ENCODE measurements at places on chromosomes 3 and 15. TPM values are rescaled to one million over a fixed set of nuclear protein-coding genes. Genes with fewer than 3 reads are reported as not detected.

The P2RY14 gene
- not detected for total RNA-seq

The CD47 gene
- total RNA-seq, result 62.4 TPM

DNA sequence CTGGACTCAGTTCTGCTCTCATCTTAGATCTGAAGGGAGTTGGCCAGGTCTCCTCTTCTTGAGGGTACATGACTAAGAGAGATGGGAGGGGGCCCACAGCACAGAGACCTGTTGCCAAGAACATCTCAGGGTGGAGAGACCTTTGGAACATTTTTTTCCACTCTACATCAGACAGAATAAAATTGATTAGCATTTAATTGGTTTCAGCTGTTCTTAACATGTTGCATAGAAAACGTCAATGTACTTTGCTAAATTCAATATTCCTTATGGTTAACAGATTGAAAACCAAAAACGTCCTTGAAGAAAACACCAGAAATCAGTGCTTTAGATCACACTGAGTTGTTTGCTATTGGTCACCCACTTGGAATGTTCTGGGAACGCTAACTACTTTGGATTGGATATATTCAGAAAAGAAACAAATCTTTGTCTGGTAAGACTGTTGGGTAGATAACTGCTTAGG is 36.4 kb upstream of the FSTL1 start:
- DNase-seq, result no peak

DNA sequence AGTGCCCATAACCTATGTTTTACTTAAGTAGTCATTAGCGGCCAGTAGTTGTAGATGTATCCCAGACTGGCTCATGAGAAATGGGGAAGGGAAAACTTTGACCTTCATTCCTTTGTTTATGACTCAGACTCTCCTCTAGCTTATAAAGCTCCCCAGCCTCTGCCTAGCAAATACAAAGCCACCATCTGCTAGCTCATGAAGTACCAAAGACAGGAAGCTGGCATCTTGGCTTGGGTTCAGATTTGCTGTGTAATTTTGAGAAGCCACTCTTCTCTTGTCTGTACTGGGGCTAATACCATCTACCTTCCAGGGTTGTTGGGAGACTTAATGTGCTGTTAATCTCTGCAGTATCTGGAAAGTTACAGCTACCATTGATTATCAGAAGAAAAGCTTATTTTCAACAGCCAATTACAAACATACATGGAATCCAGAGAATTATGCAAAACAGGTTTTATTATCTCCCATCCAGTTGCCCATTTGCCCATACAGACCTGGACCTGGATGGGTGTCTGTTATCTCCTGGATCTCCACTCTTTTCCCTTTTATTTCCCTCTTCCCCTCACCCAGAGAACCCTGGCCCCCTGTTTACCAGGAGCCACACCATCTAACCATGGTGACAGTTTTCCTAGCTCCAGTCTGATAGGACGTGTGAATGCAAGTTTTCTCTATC is 153.8 kb downstream of the SEMA6D start:
- DNase-seq, result no peak

DNA sequence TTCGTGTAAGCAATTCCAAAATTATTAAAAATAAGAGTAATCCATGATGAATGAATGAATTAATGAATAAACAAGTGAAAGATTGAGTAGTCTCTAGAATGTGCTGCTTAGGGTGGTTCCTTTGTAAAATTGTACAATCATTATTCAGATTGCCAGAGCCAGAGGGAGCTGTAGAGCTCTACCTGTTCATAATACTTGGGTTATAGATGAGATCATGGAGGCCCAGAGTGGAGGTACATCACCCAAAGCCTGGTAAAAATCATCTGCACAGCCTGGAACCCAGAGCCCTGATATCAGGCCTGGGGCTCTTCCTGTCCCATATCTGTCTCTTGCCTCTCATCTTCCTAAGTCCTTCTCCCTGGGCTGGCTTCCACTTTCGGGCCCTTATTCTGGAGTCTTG is 297.2 kb downstream of the RPLP1 start:
- DNase-seq, result no peak

DNA sequence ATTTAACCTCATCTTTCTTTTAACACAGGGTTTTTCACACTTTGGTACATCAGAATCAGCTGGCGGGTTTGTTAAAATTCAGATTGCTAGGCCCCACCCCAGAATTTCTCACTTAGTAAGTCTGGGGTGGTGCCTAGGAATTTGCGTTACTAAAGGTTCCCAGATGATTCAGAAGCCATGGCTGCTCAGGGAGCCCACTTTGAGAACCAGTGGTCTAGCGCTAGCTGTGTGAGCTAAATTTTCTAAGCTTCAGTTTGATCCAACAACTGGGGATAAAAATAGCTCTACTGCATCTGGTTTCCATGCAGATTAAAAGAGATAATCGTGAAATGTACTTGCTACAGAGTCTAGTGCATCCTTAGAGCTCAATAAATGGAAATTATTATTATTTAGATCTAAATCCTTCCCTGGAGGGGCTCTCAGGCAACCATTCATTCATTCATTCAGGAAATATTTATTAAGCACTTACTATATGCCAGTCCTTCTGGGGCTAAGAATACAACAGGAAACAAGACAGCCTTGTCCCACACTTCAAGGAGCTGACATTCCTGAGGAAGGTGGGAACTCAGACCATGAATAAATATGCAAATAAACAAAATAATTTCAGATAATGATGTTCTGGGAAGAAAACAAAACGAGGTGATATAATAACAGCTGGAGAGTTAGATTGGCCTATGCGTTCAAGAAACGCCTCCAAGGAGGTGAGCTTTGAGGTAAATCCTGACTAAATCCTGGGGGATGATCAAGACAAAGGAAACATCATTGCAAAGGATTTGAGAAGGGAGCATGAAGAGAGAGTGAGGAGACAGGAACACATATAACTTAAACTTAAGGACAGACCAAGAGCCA is 3.9 kb upstream of the CIDEC start:
- no peak for DNase-seq

DNA sequence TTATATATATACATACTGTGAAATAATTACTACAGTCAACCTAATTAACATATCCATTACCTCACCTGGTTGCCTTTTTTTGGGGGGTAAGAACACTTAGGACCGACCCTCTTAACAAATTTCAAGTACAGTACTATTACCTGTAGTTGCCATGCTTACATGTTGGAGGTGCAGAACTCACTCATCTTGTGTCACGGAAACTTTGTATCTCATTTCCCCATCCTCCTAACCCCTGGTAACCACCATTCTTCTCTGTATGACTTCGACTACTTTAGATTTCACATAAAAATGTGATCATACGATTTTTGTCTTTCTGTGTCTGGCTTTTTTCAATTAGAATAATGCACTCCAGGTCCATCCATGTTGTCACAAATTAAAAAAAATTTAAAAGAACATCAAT is 55.5 kb upstream of the MELTF start:
- DNase-seq, result no peak

- no peak for DNase-seq
Measured at GRCh38 chr3:48797626-48798025, 50.0 kb downstream of the PRKAR2A start.

DNA sequence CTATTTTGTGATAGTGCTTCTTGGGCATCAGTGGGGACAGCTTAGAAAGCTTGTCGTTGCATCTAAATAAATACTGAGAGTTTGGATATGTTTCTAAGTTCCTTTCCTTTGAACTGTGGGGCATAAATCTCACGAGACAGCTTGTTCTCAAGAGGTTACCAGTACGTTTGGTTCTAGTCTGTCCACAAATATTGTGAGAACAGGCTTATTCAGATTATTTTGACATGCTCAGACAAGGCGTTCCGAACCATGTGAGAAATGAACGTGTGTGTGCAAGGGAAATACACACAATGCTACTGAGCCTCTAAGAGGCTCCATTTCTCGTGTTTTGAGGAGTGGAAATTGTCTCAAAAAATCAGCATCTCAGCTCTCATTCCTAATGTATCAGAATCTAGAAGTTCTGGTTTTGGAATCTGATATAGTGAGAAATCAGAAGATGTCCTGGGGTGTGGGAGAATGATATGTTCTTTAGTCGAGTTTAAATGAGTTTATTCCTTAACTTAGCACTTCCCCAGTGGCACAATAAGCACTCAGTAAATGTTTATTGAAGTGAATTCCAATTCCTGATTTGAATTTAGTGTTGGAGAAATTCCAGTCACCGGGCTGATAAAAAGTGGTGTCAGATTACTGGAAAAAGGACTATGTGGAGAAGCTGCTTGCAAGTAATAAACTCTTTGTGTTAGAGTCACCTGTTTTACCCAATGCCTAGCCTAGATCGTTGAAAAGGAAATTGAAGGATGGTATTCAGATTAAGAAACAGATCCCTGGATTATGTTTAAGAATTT is 481.5 kb downstream of the LPP start:
- DNase-seq, result no peak

The DNAJA4 gene
- not detected for total RNA-seq

DNA sequence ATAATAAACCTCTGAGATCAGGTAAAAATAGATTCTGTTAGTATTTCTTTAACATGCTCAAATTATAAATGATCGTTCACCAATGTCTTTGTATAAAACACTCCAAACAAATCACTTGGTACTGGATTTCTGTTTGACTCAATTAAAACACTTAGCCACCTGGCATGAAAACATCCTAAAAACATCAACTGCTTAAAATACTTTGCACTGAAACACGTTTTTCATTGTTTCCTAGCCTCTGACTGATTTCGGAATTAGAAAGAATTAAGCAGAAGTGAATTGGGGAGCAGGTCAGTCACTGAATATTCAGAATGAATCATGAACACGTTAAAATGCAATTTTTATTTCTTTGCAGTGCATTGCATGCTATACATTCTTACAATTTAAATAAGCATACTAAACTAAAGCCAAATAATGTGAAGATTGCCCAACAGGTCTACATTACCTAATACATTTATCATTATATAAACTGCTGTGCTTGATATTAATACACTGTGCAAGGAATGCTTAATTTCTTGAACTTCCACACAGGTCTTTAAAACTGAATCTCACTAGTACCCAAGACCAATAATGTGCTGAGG is 1.6 kb downstream of the THRB start:
- DNase-seq, result no peak

- DNase-seq, result no peak
Measured at GRCh38 chr15:68431037-68431791, 749 bp downstream of the ITGA11 start.

DNA sequence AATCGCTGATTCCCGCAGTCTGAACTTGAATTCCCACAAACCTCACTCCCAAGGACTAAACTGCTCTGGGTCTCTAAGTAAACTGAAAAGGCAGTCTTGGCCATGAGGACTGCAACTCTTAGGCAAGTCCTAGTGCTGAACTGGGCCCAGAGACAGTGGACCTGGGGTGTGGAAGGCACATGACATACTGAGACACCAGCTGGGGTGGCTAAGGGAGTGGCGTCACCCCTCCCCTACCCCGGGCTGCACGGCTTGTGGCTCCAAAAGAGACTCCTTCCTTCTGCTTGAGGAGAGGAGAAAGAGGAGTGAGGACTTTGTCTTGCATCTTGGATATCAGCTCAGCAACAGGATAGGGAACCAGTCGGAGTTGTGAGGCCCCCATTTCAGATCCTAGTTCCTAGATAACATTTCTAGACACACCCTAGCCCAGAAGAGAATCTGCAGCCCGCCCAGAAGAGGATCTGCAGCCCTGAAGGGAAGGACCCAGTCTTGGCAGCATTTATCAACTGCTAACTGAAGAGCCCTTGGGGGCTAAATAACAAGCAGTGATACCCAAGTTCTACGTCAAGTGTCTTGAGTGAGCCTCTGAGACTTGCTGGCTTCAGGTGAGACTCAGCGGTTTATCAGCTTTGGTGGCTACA is 110.7 kb upstream of the C3orf80 start:
- DNase-seq, result no peak

The GOLGA8R gene
- total RNA-seq, result 0.90 TPM

- DNase-seq, result no peak
Measured at GRCh38 chr3:34277110-34277509, 478.7 kb downstream of the PDCD6IP start.

GRCh38 chr3:47083786-47084185 is 80.1 kb downstream of the SETD2 start:
- DNase-seq, result no peak

The TRAK1 gene
- 24.0 TPM for total RNA-seq

DNA sequence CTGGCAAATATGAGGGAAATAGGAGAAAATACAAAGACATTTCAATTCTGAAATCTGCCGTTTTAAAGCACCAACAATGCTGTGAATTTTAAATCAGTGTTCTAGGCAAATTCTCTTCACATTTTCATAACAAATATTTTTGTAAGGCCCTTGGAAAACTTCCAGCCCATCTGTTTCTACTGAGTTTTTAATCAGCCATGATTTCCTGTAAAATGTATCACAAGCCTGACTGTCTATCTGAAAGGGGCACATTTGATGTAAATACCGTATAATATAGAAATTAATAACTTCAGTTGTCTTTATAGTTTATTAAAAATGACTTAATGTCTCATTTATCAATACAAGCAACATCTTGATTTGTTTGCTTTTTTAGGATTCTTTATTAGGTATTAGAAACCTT is 454.7 kb downstream of the PYDC2 start:
- no peak for DNase-seq

DNA sequence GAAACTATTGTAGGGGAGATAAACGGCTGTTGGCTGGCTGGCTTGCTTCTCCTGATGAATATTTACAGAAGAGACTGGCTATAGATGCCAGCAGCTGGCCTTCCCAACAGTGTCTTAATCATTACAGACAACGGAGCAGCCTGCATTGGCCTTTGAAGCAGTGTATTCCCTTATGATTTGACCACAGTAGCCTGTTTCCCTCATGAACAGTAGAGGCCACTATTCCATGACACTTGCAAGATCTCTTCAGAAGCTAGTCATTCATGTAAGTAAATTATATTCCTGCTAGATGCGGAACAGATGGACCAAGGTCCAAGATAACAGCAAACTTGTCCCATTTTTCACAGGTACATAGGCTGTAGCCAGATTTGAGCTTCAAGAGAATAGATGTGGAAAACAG is 47.3 kb downstream of the TMCO5A start:
- DNase-seq, result peak; percentile 11

- no peak for DNase-seq
Measured at GRCh38 chr3:177898185-177898584, 638.1 kb upstream of the KCNMB2 start.

The TRH gene
- not detected for total RNA-seq

GRCh38 chr3:108462899-108463298 is 47.5 kb downstream of the MYH15 start:
- DNase-seq, result no peak

The GMPPB gene
- 32.1 TPM for total RNA-seq

The PPP1R14D gene
- not detected for total RNA-seq

- DNase-seq, result no peak
Measured at GRCh38 chr15:41967506-41968206, 4.7 kb downstream of the EHD4 start.

GRCh38 chr3:1583044-1583443 is 490.2 kb downstream of the CNTN6 start:
- DNase-seq, result no peak

The ZNF660 gene
- total RNA-seq, result not detected

The CCNB2 gene
- 69.7 TPM for total RNA-seq

GRCh38 chr3:196694202-196694638 is 17.8 kb downstream of the CEP19 start:
- no peak for DNase-seq

The PRKAR2A gene
- total RNA-seq, result 6.5 TPM

The CATSPER2 gene
- total RNA-seq, result 5.8 TPM

- no peak for DNase-seq
Measured at GRCh38 chr15:73555080-73555479, 78.1 kb downstream of the NPTN start.

- DNase-seq, result no peak
Measured at GRCh38 chr3:150875548-150875947, 29.7 kb downstream of the MINDY4B start.
